ENCODE measurements at places on chromosomes 1 and 21.

GRCh38 chr1:230189824-230190223 lies 122.8 kb downstream of the GALNT2 start:
- DNase-seq = no peak

GRCh38 chr1:37519613-37520012 lies 5.0 kb upstream of the MEAF6 start:
- DNase-seq = no peak

DNA sequence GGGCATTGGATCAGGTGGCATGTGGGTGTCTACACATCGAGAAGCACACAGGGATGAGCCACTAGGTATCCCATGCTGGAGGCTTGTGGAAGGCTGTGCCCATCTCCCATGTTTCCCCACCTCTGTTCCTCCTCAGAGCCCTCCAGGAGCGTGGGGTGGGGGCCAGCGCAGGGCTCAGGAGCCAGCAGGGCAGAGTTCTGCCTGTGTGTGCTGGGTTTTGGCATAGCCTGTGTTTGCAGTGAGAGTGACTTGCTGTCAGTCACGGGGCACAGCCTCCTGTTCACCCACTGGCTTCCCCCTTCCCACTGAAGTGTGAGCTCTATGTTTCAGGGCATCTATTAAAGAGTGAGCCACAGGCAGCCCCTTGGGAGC lies 10.4 kb downstream of the IBA57 start:
- DNase-seq = no peak

DNA sequence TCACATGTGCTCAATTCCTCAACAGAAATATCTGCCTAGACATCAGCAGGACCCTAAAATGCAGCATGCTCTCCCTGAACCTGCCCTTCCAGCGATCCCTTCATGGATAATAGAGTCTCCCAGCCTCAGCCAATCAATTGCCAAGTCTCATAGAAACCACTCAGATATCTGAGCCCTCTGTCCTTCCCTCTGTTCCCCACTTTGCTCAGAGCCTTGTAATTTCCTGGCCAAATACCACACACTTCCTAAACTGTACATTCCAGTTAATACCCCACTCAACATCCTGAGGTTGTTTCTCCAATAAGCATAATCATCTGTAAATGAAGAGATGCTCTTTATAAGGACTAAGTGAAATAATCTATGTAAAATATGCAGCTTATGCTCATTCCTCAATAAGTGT lies 59.3 kb upstream of the PTGFRN start:
- no peak for DNase-seq

GRCh38 chr1:235979176-235979575 lies 85.7 kb downstream of the NID1 start:
- no peak for DNase-seq

DNA sequence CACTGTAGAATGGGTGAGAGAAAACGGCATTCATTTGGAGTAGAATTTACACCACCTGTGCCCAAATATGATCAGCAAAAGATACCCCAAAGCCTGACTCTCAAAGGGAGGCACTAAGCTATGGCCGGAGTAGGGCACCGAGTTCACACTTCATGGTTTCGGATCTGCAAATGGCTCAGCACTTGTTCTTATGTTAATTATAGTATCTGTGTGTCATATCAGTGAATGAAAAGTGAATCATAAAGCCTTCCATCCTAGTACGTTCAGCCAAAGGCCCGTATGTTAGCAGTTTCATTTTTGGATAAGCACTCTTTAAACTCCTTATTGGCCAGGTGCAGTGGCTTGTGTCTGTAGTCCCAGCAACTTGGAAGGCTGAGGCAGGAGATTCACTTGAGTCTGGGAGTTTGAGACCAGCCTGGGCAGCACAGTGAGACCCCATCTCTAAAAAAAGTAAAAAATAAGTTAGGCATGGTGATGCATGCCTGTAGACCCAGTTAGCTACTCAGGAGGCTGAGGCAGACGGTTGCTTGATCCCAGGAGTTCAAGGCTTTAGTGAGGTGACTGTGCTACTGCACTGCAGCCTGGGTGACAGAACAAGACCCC lies 4.9 kb upstream of the CORT start:
- DNase-seq = no peak

- no peak for DNase-seq
Measured at GRCh38 chr1:247077876-247078257, 744 bp downstream of the ZNF670 start.

All from NCI-H446 treated with DMSO at 0.1 percent for 48 hours (cell line).